Dermis blood vessel endothelial cell (primary cell): ENCODE measurements at places on chromosomes 13 and 19.

- no peak for DNase-seq
Observed at GRCh38 chr13:25478186-25478585, 106.4 kb downstream of the ATP8A2 start.

DNA sequence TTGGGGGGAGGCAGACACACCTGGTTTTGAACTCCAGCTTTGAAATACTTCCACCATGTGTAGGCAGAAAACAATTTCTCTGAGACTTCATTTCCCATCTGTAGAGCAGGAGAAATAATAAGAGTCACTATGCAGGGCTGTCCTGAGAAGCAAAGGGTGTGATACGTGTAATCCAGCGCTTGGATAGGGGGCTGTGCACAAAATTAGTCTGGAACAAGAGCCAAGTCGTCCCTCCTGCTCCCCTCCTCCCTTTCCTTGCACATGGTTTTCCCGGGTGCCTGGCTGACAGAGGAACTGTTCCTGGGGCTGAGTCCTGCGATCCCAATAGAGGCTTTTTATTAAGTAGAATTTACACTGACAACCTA, 29.6 kb upstream of the UBE2L5 start:
- no peak for DNase-seq

DNA sequence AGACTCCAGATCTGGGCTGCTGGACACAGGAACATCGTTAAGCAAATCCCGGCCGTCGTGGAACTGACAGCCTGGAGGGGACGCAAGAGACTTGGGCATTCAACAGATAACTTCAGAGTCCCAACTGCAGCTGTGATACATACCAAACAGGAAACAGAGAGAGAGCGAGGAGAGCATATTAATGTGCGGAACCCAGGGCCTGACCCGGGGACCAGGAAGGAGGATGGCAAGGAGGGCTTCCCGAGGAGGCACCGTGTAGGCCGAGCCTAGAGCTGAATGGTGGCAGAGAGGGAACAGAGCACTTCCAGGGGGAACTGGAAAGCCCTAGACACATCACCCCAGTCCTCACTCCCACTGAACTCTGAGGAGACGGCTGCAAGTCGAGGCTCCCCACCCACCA, 68.1 kb downstream of the SIPA1L3 start:
- DNase-seq: peak; percentile 74

GRCh38 chr19:15466851-15467733, 2.7 kb upstream of the RASAL3 start:
- peak; percentile 97 for DNase-seq

DNA sequence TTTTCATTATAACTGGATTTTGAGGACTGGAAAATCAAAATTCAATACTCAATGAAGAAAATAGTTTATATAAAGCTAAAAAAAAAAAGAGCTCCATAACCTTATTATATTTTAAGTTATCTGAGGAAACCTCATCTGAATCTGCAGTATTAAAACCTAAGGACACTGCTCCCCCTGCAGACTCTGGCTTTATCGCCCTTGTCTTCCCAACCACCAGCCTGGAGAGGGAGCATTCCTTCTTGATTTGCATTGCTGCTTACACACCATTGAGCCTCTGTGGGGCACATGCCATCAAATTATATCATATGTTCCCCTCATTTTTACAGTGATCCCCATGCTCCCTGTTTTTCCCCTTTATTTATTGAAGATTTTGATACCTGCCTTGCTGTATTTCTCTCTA, 871.4 kb upstream of the GPC6 start:
- DNase-seq: no peak

DNA sequence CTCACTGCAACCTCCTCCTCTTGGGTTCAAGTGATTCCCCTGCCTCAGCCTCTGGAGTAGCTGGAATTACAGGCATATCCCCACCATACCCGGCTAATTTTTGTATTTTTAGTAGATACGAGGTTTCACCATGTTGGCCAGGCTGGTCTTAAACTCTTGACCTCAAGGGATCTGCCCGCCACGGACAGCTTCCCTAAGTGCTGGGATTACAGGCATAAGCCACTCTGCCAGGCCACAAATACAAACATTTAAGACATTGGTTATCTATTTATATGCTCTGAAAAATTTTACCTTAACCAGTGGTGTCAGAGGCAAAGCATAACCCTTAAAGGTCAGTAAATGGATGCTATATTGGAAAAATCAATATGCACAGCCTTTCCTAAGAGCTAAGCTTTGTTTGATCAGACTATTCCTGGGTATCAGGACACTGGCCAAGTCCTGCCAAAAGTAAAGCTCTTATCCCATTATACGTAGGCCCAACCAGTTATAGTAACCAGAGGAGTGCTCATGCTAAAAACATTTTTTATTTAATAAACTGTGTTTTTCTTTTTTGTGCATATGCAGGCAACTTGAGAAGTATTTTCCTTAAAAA, 56.4 kb upstream of the STARD13 start:
- no peak for DNase-seq

DNA sequence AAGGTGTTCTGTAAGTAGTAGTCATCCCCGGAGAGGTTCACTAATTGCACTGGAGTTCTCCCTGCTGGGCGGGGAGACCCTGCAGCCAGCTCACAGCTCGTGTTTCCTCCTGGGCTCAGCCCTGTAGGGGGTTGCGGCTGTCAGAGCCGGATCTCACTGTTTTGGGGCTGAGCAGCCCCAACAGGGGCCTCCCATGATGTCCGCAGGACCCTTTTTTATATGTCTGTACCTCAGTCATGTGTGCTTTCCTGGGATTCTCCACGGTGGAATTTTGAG, 130.2 kb upstream of the MCF2L start:
- DNase-seq: no peak

DNA sequence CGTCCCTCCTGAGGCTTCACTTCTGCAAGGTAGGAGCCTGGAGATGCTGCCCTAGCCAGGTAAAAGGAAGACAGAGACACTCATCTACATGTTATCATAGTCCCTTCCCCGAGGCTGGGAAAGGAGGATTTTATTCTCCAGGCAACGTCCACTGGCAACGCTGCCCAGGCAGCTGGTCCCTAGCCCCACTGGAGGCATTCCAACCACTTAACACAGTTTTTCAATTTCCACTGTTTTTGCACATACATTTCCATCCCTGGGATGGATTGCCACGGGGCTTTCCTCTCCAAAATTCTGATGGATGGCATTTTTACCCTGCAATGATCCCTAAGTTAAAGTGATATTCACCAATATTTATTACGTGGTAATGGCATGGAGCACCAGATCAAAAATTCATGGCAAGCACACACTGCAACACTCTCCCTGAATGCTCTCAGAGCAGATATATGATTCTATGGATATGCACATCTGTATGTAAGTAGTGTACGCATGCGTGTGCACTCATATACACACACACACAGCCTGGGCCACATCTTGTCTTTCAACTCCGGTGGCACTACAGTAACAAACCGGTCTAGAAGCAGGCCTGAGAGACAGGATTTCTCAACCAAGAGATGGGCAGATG, 322.3 kb upstream of the TSHZ3 start:
- DNase-seq: no peak
